ENCODE measurements at places on chromosomes 12 and 14. TPM values are rescaled to one million over a fixed set of nuclear protein-coding genes. Genes with fewer than 3 reads are reported as not detected.

DNA sequence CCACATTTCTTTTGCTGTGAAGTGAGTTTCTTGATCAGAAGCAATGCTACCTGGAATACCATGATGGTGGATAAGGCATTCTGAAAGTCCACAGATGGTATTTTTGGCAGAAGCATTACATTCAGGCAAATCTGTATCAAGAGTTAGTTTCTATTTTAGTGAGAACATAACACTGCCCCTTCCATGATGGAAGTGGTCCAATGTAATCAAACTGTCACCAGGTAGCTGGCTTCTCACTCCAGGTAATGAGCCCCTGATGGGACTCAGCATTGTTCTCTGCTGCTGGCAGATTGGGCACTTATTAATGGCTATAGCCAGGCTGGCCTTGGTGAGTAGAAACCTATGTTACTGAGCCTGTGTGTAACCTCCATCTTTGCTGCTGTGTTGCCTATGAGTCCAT lies 80.7 kb downstream of the KCNA5 start:
- no peak for DNase-seq

GRCh38 chr14:23259426-23259825 lies 21.7 kb downstream of the RNF212B start:
- no peak for DNase-seq

DNA sequence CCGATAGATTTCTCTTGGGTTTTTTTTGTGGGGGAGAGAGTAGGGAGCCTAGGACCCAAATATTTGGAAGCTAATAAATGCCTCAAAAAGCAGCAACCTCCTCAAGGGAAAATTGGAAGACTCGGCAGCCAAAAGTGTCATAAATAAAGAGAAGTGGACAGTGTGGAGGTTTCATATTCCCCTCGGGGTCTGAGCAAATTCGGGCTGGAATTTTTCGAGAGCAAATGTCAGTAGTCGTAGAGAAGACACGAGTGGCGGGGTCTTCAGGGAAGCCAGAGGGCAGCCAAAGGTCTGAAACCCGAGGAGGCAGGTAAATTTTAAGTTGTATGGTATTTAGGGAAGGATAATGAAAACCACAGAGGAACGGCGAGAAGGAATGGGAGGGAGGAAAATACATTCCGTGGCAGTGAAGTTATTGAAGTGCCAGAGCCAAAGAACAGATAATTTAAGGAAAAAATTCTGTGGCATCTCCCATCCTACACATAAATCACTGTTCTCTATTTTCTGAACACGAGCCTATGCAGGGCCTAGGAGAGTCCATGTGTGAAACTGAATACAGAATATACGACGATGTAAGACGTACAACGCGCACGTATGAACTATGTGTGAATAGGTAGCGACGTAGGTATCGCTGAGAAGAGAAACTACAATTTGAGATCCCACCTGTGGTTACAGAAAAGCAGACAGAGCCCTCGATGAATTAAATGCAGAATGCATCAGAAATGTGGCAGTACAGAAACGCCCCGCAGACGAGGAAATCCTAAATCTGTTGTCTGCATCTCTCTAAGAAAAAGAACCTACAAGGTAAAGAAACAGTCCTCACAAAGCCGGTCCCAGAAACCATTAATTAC lies 12.9 kb downstream of the BCL11B start:
- DNase-seq, result no peak

DNA sequence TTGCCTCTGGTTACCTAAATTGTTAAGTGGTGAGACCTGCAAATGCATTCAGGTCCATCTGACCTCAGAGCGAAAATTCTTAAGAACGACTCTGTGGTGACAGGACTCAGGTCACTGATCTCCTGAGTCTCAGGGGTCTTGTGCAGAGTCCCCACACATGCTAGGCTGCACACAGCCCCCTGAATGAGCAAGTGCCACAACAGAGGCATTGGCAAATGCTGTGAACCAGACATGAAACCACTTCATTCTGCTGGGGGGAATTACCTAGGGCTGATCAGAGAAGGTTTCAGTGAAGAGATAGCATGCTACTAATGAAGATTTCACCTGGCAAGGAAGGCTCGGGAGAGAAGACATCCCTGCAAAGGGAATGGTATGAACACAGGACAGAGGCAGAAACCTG lies 281.6 kb downstream of the ITPR2 start:
- DNase-seq, result no peak

GRCh38 chr12:110421159-110421661 lies 17.7 kb upstream of the ANAPC7 start:
- DNase-seq, result no peak

DNA sequence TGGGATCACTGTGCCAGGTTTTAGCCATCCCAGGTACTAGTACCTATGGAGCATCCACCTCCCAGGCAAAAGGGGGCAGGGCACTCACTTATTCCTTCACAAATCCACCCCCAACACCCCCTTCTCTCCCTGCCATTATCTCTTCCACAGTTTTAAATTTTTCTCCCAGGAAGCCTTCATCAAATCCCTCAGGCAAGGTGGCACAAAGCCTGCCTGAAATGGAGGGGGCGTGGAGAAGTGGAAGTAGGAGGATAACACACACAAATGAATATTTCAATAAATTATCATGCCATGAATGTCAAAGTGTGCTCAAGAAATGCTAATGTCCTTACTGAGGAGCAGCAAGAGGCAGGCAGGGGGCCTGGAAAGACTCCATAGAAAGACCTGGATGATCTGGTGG lies 4.7 kb upstream of the CHST11 start:
- no peak for DNase-seq

DNA sequence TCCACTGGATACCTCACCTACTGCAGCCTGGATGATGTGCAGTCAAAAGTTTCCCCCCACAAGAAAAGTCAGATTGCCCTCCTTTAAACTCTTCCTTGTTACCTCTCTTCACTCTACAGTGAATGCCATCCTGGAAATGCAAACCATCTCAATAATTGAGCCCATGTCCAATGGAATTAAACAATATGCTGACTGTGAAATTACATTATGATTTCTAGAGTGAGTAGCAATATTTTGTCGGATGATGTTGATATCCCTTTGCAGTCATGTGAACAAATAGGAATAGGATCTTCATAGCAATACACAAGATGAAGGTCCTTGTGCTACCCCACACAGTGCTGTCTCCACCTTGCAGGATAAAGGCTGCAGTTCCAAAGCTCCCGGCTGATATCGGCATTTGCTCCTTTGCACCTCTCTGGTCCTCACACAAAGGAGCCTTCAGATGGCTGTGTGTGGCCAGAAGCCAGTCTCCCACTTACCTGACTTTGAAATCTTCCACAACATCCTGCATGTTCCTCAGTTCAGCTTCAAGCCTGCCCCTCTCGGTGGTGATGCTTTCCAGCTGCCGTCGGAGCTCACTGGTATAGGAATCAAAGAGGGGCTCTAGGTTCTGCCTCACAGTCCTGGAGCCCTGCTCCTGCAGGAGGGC lies 1.5 kb downstream of the KRT75 start:
- DNase-seq, result no peak

- DNase-seq, result no peak
Observed at GRCh38 chr14:91284146-91284790, 39.8 kb upstream of the GPR68 start.

DNA sequence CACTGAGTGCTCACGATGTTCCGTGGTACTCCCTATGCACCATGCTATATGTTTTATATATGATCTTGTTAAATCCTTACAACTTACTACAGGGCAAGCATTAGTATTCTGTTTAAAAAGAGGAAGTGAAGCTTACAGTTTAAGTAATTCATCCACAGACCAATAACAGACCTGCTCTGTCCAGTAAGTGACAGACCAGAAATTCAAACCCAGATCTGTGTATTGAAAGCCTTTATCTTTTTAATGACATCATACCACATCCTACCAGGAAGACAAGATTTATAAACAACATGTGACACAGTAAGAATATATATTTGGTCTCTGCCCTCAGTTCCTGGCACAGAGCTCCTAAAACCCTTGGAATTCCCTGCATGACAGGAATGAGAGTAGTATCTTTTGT lies 206.5 kb downstream of the STXBP6 start:
- no peak for DNase-seq

DNA sequence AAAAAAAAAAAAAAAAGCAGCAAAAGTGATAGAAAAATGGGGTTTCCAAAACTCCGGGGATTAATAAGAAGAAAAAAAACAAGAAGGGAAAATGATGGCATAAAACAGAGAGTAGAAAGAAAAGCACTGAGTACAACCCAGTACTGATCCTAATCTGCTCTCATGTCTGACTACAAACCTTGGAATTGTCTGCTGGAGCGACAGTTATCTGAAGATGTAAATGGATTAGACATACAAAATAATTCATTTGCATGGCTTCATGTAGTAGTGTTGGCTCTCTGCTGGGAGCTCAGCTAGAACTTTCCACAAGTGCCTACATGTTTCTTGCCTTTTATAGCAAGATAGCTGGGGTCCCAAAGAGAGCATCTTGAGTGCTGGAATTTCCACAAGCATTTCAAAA lies 34.2 kb downstream of the ZCRB1 start:
- DNase-seq, result no peak

C12orf54 gene
- not detected for total RNA-seq

SERPINA10 gene
- not detected for total RNA-seq

SLC17A8 gene
- not detected for total RNA-seq

OTOGL gene
- total RNA-seq, result 0.54 TPM

SIX1 gene
- 10.6 TPM for total RNA-seq

KRT83 gene
- not detected for total RNA-seq

ARMH4 gene
- 14.6 TPM for total RNA-seq

All from aorta (tissue), 5 donors.